ENCODE measurements at places on chromosomes 13 and 19. TPM values are rescaled to one million over a fixed set of nuclear protein-coding genes. Genes with fewer than 3 reads are reported as not detected.

Gene TRAPPC6A
- 15.9 TPM for total RNA-seq

Gene PHLDB3
- 22.3 TPM for total RNA-seq

Gene LRRC4B
- 0.17 TPM for total RNA-seq

Gene PRTN3
- total RNA-seq = not detected

Gene MARCHF2
- total RNA-seq = 90.8 TPM

Gene GZMM
- total RNA-seq = not detected
